Activated CD8-positive, alpha-beta memory T cell treated with anti-CD3 and anti-CD28 coated beads for 4 hours (primary cell): ENCODE measurements at places on chromosomes 3 and 15.

DNA sequence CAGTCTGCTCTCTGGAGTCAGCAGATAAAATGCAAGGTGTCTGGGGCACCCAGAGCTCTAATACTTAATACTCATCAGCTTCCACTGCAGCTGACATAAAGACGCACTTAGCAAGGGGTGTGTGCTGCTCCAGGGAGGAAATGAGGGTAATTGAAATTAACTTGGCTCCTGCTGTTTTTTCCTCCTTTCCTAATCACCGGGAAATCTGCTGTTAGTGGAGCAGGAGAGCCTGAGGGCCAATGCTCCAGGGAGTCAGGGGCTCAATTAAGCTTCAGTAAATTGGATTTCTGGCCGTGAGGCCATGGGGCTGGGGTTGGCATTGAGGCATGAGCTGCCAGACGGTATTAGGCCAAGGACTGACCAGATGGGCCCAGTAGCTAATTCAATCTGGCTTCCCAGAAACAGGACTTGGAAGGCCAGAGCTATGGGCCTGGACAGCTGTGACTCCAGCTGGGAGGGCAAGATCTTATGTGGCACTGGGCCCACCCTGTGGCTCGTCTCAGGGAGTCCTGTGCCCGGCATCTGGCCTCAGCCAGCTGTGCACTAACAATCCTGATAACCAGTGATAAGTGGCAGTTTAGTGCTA lies 30.7 kb upstream of the CHRNB4 start:
- DNase-seq: no peak

DNA sequence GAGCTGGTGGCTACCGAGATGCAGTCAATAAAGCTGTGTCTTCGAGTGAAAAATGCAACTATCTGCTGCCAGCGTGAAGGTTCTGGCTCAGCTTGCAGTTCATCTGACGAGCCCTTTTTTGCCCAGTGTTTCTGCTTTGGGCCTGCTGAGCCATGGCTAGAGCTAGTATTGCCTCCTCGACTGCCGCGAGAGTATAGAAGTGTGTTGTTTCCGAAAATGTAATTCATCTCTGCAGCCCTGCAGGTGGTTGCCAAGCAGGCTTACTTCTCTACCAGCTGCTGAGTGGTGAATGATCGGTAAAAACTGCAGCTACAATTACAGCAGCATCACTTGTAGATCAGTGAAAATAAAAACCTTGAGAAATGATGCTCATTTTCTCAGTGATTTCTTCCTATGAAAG lies 114.8 kb downstream of the DLG1 start:
- DNase-seq: no peak

DNA sequence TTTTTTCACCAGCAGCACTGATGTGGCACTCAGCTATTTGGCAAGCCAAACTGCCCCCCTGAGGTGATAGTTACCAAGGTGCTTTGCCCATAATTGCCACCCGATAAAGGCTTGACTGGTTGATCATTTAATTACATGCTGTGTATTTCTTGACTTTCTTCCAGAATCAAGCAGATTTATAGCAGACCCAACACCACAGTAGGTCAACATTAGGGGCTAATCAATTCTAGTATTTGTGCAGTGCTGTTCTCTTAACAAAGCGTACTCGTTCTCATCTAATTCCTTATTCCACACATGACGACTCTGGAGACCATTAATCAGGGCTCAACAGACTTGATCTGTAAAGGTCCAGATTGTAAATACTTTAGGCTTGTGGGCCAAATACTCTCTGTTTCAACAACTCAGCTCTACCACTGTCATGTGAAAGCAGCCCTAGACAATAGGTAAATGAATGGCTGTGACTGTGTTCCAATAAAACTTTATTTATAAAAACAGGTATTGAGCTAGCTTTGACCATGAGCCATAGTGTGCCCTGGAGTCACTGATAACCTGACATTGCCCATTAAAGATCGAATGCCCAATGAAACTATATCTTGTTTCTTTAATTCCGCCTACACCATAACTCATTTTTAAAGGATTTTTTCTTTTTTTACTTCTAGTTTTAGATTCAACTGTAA lies 119.1 kb upstream of the TMC3 start:
- DNase-seq: no peak

GRCh38 chr3:129286081-129286480 lies 7.4 kb downstream of the HMCES start:
- DNase-seq: no peak
